CD4-positive, alpha-beta T cell (primary cell): ENCODE measurements at places on chromosomes 11 and 22. TPM values are rescaled to one million over a fixed set of nuclear protein-coding genes. Genes with fewer than 3 reads are reported as not detected.

Gene LRRC4C
- total RNA-seq, result not detected

Gene TPBGL
- 0.80 TPM for total RNA-seq

Gene FIBIN
- total RNA-seq, result not detected

- no peak for DNase-seq
These were observed 52.2 kb downstream of the PRDM10 start for GRCh38 chr11:129950101-129951091.

DNA sequence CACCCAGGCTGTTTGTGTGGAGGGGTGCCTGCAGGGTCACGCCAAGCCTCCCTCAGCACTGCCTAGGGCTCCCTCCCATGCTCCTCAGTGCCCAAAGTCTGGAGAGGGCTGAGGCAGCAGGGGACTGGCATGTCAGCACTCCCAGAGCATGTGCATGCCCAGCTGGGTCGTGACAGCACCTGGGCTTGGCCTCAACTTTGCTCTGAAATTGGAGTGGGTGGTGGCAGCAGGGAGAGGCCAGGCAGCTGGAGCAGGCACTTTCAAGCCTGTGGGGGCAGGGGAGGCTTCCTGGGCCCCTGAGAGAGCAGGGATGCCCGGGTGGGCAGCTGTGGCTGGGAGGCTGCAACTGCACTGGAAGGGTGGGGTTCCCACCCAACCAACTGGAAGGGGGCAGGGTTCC, 35.6 kb upstream of the DDX10 start:
- DNase-seq, result no peak

GRCh38 chr22:31726692-31727091, 23.2 kb downstream of the PRR14L start:
- no peak for DNase-seq
